ENCODE measurements at places on chromosomes 7 and 10.

- DNase-seq, result no peak
These were observed 171.4 kb downstream of the PTN start for GRCh38 chr7:137172105-137172590.

DNA sequence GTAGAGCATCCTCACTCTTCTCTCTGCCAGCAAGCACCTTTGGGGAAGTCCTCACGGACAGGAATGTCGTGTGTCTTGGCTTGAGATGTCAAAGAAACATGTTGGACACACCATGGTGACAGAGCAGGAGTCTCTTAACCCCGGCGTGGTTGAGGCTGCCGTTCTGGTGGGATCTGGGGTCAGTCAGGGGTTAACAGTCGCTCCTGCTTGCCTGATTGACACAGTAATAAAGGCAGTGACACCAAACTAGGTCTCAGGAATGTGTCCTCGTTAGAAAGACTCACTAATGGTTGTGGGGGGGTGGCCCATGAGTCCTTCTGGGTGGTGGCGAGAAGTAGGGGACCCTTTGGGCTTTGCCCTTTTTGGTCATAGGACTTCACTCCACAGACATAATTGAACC lies 69.0 kb downstream of the TCF7L2 start:
- DNase-seq, result no peak

- DNase-seq, result no peak
These were observed 86.1 kb downstream of the CUX1 start for GRCh38 chr7:101903515-101903868.

- no peak for DNase-seq
These were observed 192.7 kb upstream of the MKI67 start for GRCh38 chr10:128318913-128319312.

- DNase-seq, result no peak
These were observed 2.4 kb downstream of the ZNF488 start for GRCh38 chr10:47381427-47382379.

DNA sequence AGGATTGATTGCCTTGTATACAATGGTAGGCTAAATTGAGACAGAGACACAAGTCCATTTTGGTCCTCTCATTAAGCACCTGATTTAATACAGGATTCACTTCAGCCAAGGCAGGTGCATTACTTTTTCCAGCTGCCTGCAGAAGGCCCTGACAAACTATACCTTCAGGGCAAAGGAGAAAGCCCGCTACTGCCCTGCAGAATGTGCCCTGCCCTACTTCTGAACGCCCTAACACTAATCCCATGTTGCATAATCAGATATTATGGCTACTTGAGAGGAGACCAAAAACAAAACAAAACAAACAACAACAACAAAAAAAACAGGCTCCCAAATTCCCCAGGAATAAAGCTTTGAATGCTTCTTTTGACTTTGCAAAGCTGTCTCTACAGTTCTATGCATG lies 116.9 kb upstream of the ABI1 start:
- no peak for DNase-seq

GRCh38 chr7:99252166-99252895 lies 20.3 kb upstream of the MYH16 start:
- no peak for DNase-seq

GRCh38 chr10:21687266-21688008 lies 153.4 kb downstream of the MLLT10 start:
- no peak for DNase-seq

GRCh38 chr7:12703881-12704280 lies 16.4 kb downstream of the ARL4A start:
- no peak for DNase-seq

GRCh38 chr7:155458111-155458877 lies at the start of gene EN2:
TSS of gene EN2 (plus strand) at chr7:155458129. CDS start at chr7:155458378, 249 bp downstream.
- DNase-seq, result no peak

- no peak for DNase-seq
These were observed 78.0 kb downstream of the DKK1 start for GRCh38 chr10:52391927-52392602.

GRCh38 chr10:13206546-13207443 lies 27.4 kb downstream of the UCMA start:
- no peak for DNase-seq

GRCh38 chr7:1596181-1597043 lies 26.6 kb upstream of the PSMG3 start:
- DNase-seq, result no peak
